Stimulated activated CD4-positive, alpha-beta T cell treated with anti-CD3 and anti-CD28 coated beads, Interleukin-1b, Interleukin-23, amount 100 ng/mL, for 24 hours (primary cell): ENCODE measurements at places on chromosomes 7 and 10.

GRCh38 chr7:45574669-45575500 lies 717 bp downstream of the ADCY1 start:
- no peak for DNase-seq

DNA sequence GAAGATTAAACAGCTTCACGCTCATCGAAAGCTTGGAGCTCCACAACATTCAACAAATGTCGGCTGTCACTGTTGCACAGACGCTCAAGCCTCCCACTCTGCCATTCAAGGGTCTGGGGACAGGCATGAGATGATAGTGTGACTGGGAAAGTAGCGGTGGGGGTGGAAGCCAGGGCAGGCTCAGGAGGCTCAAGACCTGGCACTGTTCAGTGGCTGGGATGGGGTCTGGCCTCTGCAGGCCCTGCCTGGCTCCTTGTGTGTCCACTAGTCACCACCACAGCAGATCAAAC lies 13.5 kb upstream of the GTPBP4 start:
- DNase-seq, result no peak

- DNase-seq, result no peak
Observed at GRCh38 chr10:79463578-79464496, 18.4 kb upstream of the ZCCHC24 start.

GRCh38 chr7:138226001-138226476 lies 149.8 kb downstream of the AKR1D1 start:
- no peak for DNase-seq

GRCh38 chr10:133462512-133463305 lies 9.0 kb downstream of the SCART1 start:
- no peak for DNase-seq

DNA sequence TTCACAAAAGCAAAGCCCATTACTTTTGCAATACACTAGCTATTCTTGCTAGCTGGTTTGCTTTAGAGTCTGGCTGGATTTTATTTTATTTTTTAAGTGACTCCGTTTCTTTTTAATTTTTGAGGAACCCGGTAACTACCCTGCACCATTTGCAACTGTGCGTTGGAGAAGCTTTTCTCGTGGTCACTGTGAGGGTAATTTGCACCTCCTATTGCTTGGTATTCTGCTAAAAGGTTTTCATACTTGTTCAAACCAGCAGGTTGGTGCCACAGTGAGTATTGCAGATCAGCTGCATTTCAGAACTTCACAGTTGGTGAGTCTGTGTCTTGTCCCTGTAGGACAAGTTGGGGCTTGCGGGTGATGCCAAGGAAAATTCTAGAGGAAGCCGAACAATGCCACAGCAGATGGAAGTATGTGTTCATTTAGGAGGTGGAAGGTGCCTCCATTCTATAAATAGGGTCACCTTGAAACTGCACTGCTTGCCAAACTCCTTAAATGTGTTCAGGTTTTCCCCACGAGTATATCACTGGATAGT lies 3.9 kb upstream of the NMT2 start:
- DNase-seq, result no peak
